ENCODE measurements at places on chromosomes 16 and 17.

GRCh38 chr17:53570731-53571130 is 252.0 kb upstream of the KIF2B start:
- no peak for DNase-seq

GRCh38 chr17:74968361-74968780 is 4.2 kb downstream of the HID1 start:
- no peak for DNase-seq

- no peak for DNase-seq
These were observed 41.1 kb upstream of the DHX8 start for GRCh38 chr17:43442711-43443110.

DNA sequence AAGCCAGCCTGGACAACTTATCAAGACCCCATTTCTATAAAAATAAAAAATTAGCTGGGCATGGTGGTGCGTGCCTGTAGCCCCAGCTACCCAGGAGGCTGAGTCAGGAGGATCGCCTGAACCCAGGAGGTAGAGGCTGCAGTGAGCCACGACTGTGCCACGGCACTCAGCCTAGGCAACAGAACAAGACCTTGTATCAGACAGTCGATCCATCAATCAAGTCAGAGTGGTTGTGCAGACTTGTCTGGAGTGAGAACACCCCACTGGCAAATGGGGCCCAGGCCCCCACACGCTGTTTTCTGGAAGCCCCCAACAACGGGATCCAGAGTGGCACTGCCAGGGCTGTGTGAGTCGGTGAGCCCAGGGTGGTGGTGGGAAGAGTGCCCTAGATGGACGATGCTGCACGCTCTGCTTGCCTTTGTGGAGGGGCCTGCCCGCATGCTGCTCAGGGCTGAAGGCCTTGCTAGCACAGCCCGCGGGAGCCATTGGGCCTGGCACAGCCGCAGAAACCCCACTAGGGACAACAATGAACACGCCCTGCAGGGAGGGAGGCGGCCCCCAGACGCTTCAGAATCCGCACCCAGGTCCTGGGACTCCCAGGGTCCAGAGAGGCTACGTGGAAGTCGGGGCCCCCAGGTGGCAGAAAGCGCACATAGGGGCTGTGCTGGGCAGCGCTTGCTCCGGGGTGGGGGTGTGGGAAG is 80.1 kb upstream of the GNG13 start:
- no peak for DNase-seq

GRCh38 chr16:27826081-27826892 is 237.2 kb downstream of the GSG1L start:
- no peak for DNase-seq

- no peak for DNase-seq
These were observed 327.6 kb downstream of the SHISA9 start for GRCh38 chr16:13229039-13229438.

- no peak for DNase-seq
These were observed 225.4 kb upstream of the NLRP1 start for GRCh38 chr17:5809580-5810188.

Measured in caudate nucleus (tissue), 63 donors.